Fibroblast of skin of right biceps (primary cell): ENCODE measurements at places on chromosomes 4 and X.
A peak's percentile ranks its signal among the peaks of the same experiment; 100 is the strongest.

GRCh38 chr4:179399054-179399782 is 1957.0 kb upstream of the AGA start:
- no peak for DNase-seq

GRCh38 chr4:93779228-93779627 is 49.3 kb upstream of the ATOH1 start:
- no peak for DNase-seq

DNA sequence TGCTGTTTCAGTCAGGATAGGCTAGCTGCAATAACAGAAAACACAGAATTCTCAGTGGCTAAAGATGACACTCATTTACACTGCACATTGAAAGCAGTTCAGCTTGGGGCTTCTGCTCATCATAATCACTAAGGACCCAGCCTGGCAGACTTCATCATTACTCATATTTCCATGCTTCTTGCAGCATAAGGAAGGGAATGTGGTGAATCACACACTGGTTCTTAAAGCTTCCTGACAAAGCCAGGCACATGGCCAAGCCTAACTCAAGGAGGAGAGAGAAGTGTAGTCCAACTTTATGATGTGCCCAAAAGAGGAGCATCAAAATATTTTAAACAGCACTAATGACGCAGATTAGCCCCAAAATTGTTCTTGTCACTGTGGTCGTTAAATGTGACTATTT is 186.5 kb downstream of the BANK1 start:
- peak; percentile 98 for DNase-seq

- peak; percentile 36 for DNase-seq
Observed at GRCh38 chr4:152501846-152502536, 33.9 kb downstream of the FBXW7 start.

DNA sequence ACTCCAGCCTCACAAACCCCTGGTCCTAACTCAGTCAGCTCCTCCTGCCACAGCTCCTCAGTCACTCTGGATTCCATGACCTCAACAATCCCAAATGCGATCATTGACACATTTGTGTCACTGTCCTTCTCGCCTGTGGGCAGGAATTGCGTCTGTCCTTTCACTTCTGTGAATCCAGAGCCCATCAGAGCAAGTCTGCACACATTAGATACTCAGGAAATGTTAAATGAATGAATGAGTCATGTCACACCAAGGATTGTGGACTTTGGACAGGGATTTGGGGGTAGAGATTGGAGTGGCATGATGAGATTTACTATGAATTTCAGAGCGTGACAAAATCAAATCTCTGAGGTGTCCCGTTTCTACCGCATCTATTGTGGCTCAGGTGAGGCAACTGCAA is 11.8 kb upstream of the CLDN24 start:
- peak; percentile 34 for DNase-seq

DNA sequence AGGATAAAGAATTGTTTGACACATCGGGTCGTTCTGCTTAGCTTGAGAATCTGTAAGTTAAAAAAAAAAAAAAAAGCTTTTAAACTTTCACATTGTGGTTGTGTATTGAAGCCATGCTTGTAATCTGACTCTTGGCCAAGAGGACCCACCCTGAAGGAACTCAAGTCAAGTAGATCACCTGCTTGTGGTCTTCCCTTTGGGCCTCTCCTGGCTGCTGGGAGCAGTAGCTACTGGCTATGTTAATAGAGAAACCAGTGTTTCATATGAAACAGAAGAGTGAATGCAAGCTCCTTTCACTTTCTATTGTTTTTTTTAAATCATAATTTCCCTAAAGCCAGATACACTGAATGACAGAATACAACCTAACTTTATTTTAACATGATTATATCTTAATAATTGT is 402.4 kb upstream of the NDST4 start:
- no peak for DNase-seq

- peak; percentile 68 for DNase-seq
Observed at GRCh38 chrX:103791826-103792485, 15.3 kb downstream of the PLP1 start.

DNA sequence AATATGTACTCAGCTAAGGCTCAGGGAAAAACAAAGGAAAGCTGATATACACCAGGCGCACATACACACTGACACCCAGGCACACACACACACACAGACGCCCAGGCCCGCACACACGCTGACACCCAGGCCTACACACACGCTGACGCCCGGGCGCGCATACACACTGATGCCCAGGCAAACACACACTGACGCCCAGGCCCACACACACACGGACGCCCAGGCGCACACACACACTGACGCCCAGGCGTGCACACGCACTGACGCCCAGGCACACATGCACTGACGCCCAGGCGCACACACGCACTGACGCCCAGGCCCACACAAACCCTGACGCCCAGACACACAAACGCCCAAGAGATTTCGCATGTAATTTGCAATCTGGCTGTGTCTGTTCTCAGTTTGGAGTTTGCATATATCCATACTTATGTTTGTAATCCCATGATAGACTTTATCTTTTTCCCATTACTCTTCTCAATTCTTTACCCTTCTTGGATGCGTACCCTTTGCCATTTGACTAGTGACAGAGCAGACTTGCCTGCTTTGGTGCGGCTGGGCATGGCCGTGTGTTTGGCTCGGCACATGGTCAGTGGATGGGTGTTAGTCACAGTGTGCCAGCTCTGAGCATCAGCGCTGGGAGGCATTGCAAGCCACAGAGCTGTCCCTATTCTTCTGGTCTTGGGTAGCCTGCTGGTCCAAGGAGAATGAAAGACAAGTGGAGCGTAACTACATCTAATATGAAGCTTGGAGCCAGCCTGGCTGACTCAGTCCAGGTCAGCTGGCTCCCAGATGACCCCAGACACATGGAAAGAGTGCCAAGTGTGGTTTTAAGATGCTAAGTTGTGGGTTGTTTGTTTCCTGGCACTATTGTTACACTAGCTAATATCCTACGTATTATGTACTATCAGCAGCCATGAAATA is 632.4 kb upstream of the ZFP42 start:
- no peak for DNase-seq

DNA sequence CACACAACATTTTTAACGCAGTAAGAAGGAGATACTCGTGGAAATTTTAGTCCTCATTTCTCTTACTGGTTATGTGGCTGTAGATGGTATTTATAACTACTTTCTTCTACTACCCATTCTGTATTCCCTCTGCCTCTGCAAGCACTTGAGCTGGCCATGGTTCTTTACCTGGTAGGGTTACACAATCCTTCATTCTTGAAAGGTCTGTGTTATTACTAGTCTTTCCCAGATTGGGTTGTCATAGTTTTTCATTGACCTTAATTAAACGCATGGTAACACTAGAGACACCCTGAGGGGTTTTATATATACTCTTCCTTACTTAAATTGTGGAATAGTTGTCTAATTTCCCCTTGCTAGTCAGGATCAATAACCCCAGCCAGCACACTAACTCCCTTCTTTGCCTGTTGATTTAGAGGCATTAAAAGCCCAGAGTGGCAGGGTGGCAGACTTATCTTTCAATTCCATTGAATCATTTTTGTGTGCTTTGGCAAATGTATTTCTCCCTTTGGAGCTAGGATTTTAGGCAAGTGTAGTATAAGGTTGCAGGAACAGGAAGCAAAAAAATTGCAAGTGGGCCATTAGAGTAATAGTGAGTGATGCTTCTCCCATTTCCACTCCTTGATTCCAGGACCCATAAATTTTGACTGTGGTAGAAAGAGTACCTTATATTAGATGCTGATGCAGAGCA is 113.6 kb upstream of the EMCN start:
- DNase-seq, result no peak

GRCh38 chrX:24371391-24371972 is 11.0 kb downstream of the SUPT20HL1 start:
- peak; percentile 53 for DNase-seq

DNA sequence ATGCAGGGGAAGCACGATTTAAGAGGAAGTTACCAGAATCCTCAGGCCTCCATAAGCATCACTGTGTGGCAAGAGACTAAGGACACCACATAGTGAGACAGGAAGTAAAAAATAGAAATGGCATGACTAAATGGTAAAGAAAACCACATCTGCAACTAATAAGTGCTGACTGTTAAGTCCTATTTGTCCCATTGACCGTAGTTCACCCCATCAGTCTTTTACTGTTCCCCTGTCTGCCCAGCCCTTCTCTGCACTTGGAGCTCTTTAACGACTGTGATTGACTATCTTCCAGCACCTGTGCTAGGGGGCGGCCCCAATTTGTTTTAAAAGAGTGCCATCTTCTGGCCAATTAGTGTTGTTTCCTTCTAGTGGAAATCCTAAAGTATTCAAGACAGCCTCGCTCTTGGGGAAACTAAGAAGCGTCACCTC is 94.2 kb downstream of the MAOA start:
- peak; percentile 58 for DNase-seq
